ENCODE measurements at places on chromosomes 2 and 18.

- no peak for DNase-seq
Measured at GRCh38 chr18:3869848-3870247, 419.9 kb downstream of the TGIF1 start.

GRCh38 chr18:79320216-79320850 lies 75.4 kb upstream of the NFATC1 start:
- DNase-seq = no peak

DNA sequence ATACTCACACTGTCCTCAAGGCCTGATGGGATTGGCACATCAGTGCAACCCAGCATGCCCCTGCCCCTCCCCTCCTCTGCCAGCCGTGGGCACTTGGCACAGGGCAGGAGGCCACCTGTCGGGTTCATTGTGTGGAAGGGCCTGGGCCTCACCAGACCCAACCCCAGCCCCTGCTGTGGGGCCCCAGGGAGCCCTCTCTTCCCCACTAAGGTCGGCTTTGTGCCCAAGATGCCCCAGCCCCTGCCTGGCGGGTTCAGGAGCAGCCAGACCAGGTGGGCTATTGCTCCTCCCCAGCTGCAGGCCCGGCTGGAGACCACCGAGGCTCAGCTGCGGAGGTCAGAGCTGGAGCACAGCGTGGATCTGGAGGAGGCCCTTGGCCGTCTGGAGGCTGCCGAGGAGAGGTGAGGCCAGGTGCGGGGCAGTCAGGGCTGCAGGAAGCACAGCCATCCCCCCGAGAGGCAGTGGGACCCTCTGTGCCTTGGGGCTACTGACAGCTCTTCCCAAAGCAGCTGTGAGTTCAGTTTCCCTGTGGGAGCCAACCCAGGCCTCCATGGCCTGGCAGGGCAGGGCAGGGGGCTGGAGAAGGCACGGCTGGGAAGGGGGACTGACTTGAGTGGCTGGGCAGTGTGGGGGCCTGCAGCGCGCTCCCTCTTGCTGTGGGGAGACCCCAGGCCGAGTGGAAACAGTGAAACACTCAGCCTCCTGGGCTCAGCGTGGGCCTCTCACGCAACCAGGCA lies 16.3 kb downstream of the CROCC2 start:
- no peak for DNase-seq

- DNase-seq = no peak
Measured at GRCh38 chr2:191951832-191952231, 104.9 kb upstream of the CAVIN2 start.

- DNase-seq = no peak
Measured at GRCh38 chr18:66742832-66743231, 138.9 kb upstream of the CDH19 start.

- DNase-seq = no peak
Measured at GRCh38 chr2:47560107-47560819, 157.3 kb downstream of the MSH2 start.

DNA sequence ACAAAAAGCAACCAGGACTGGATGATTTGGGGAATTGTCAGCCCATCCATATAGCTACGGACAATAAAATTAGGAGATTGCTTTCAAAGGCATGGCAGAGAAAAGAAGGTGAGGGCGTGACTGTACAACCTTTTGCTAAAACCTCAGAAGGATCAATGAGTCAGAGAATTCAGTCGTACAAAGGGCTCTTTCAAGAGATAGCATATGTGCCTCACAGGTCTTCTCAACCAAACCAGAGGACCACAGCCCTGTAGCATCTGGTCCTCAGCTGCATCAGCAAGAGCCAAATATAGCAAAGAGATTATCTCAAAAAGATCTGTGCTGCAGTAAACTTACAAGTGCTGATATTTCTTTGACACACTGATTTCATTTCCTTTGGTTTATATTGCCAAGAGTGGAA lies 149.9 kb upstream of the RAB6C start:
- no peak for DNase-seq

GRCh38 chr2:143152637-143153036 lies 23.4 kb downstream of the ARHGAP15 start:
- no peak for DNase-seq

DNA sequence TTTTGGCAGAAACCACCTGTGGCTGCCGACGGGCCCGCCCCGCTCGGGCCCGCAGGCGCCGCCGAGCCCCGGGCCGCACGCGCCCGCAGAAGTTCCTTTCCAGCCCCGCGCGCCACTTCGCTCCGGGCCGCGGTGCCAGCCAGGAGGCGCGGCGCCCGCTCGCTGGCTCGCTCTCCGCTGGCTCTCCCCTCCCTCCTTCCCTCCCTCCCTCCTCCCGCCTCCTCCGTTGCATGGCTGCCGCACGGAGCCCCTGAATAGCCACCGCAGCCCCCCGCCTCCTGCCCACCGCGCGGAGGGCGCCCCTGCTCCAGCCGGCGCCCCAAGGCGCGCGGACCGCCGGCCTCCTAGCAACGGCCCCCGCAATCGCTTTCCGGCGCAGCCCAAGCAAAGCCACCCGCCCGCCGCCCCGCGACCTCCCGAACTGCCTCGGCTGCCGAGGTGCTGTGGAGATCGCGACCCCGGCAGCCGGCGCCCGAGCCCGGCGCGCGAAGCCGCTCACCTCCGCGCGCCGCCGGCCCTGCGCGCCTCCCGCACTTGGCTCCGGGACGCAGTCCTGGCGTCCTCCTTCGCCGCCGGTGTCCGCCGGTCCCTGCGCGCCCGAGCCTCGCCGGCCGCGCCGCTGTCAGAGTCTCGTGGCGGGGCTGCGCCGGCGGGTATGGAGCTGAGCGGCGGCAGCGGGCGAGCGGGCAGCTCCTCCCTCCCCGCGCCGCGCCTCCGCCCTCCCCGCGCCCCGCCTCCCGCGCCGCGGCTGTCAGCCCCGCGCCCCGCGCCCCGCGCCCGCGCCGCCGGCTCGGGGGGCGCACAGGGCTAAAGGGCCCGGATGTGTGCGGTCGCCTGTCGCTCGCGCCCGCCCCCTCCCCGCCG lies at the start of gene ZBTB7C:
Gene ZBTB7C (minus strand): TSS at position 657 of the 864 bp plus-strand sequence.
- no peak for DNase-seq

GRCh38 chr2:25926984-25927756 lies 48.9 kb upstream of the ASXL2 start:
- no peak for DNase-seq

- DNase-seq = no peak
Measured at GRCh38 chr2:54899576-54900200, 150.6 kb downstream of the RTN4 start.

GRCh38 chr18:48136827-48137373 lies 206.4 kb upstream of the SMAD2 start:
- DNase-seq = no peak

GRCh38 chr2:102803041-102803896 lies 41.4 kb downstream of the TMEM182 start:
- no peak for DNase-seq

DNA sequence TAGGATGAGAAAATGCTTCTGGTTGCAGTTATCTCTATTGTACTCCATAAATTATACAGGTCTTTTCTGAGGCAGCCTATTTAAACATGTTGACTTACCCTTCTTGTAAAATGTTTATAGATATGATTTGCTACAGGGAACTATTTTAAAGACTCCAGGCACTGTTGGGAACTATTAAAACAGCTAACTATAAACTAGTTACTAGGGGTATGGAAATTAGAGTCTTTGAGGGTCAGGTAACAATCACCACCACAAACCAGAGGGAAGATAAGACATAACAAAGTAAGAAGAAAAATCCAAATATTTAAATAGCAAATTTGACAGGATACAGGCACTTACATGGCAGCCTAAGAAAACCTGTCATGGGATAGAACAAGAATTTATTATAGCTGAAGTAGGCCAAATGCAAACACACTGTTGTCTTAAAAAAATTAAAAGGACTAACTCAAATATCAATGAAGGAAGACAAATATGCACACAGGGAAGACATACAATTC lies 251.0 kb upstream of the CWC22 start:
- DNase-seq = no peak

- no peak for DNase-seq
Measured at GRCh38 chr2:136005462-136006196, 20.2 kb upstream of the DARS1 start.

DNA sequence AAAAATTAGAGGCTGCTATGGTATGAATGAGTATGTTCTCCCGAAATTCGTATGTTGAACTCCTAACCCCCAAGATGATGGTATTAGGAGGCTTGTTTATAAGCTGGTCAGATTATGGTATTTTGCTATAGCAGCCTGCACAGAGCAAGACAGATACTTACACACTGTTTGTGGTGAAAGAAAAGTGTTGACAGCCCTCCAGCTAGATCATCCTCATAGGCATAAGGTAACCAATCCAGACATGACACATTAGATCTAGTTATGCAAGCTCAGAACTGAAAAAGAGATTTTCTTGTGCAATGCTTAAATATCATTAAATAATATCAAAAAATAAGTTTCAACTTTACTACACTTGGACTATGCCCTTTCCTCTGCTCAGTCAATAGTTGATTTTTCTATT lies 107.1 kb downstream of the ABCA12 start:
- DNase-seq = no peak

- DNase-seq = no peak
Measured at GRCh38 chr2:118227698-118228508, 139.6 kb downstream of the INSIG2 start.

- no peak for DNase-seq
Measured at GRCh38 chr2:191255756-191256312, 10.6 kb downstream of the MYO1B start.

DNA sequence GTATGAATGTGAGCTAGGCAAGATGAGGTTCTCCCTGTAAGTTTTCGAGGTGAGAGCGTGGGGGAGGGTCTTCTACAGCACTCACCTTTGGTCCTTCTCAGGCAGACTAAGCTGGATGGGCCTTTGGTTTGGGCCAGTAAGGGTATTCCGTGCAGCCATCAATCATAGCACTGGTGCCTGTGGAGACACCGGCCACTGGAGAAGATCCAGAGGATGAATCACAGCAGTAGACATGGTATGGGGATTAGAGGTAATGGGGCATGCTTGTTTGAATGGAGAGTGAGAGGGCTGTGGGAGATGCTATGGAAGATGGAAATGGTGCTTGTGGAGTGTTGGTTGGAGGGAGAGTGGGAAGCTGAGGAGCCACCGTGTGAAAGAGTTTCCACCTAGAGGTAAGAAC lies 16.1 kb downstream of the MAPRE3 start:
- DNase-seq = no peak

- no peak for DNase-seq
Measured at GRCh38 chr18:1304392-1304992, 399.8 kb downstream of the ADCYAP1 start.

GRCh38 chr2:105299290-105299689 lies 30.2 kb downstream of the TGFBRAP1 start:
- DNase-seq = no peak

DNA sequence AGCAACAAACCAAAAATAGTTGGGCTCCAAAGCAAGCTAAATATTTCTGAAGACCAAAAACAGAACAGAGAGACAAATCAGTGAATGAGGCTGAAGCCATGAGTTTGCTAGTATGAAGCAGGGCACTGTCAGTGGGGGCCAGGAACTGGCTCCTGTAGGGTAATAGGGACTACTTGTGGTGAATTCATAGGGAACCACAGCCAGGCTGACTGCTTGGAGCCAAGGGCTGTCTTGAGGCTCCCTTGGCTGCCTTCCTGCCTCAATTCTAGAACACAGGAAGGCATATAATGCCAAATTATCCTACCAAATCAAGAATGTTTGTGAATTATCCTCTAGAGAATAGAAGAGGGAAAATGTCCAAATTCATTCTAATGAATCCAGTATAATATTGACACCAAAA lies 406.0 kb downstream of the CCDC85A start:
- DNase-seq = no peak

DNA sequence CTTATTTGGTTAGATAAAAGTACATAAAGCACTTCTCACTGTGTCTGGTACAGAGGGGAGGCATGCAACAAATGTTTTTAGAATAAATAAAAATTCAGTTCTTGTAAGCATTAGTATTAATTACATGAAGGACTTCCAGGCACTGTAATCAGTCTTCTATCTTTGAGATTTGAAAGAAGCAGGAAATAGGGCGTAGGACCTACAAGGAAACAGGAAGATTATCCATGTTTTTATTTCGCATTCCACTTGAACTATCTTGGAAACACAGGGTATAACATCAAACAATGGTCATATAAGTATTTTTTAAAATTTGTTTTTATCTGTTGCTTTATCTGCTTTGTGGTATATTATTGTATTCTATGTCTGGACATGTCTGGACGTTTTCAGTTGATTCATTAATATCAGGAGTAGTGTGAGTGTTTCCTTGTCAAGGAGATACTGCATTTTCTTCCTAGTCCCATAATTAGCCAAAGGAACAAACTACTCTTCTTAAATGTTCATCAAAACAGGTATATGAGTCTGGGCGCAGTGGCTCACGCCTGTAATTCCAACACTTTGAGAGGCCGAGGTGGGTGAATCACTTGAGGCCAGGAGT lies 32.5 kb downstream of the BMPR2 start:
- DNase-seq = no peak

- no peak for DNase-seq
Measured at GRCh38 chr2:15383695-15384350, 177.3 kb downstream of the NBAS start.

GRCh38 chr2:209762563-209762962 lies 9.1 kb upstream of the UNC80 start:
- DNase-seq = no peak

- no peak for DNase-seq
Measured at GRCh38 chr2:98348066-98348561, 1.9 kb downstream of the CNGA3 start.

DNA sequence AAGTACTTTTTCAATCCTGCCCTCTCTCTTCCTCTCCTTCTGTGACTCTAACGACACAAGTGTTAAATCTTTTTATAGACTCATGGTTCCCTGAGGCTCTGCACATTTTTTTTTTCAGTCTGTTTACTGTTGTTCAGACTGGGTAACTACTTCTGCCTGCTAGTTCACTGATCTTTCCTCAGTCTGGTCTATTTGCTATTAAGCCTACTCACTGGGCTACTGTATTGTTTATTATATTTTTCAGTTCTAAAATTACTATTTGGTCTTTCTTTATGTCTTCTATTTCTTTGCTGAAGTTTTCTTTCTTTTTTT lies 21.3 kb downstream of the PPP3R1 start:
- no peak for DNase-seq

DNA sequence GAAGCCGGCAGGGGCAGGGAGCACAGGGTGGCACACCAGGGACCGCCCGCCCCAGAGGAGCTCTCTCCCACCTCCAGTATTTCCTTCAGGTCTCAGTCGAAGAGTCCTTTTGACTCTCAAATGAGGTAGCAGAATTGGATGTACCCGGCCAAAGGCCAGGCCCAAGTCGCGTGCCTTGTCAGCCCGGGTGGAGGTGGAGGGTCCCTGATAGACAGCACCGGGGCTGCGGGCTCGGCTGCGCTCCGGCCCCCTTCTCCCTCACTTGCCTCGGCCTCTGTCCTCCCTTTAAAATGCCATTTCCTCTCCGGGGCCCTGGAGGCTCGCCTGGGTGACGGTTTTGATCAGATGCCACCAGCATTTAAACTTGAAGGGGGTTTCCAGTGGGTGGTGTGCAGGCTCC lies 198.9 kb upstream of the SOX11 start:
- no peak for DNase-seq

All from activated CD4-positive, CD25-positive, alpha-beta regulatory T cell (primary cell).